HCT116 (cell line): ENCODE measurements at places on chromosomes 16 and 17. TPM values are rescaled to one million over a fixed set of nuclear protein-coding genes. Genes with fewer than 3 reads are reported as not detected.

GRCh38 chr17:13346081-13346533, 255.6 kb downstream of the HS3ST3A1 start:
- H3K4me3 ChIP-seq, result no peak overlapping the region
- no peaks in the 10 kb centered on the region for H3K36me3 ChIP-seq
- no peaks in the 10 kb centered on the region for H3K27me3 ChIP-seq
- H3K27ac ChIP-seq, result peak overlapping the region; percentile 67; the same call in 1 of the 2 replicates
- DNase-seq, result no peak

DNA sequence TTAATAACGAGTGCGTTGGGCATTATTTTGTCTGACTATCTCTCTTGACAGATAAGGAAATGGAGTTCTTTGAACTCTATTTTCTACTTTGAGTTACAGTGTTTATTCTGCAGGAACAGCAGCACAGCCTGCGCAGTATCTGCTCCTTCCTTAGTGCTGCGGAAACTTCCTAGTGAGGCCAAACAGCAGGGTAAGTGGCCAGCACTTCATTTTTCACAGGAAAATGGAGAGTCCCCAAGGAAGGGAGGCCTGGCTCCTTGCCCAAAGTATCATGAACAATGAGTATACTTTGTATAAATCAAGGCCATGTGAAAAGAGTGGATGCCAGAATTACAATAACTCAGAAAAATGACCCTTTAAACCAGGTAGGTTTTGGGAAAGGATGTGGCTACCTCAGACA, 140.6 kb downstream of the VPS53 start:
- no peak for DNase-seq
- no peaks in the 10 kb centered on the region for H3K36me3 ChIP-seq
- H3K4me1 ChIP-seq, result no peaks in the 10 kb centered on the region
- no peak overlapping the region for H3K27ac ChIP-seq

DNA sequence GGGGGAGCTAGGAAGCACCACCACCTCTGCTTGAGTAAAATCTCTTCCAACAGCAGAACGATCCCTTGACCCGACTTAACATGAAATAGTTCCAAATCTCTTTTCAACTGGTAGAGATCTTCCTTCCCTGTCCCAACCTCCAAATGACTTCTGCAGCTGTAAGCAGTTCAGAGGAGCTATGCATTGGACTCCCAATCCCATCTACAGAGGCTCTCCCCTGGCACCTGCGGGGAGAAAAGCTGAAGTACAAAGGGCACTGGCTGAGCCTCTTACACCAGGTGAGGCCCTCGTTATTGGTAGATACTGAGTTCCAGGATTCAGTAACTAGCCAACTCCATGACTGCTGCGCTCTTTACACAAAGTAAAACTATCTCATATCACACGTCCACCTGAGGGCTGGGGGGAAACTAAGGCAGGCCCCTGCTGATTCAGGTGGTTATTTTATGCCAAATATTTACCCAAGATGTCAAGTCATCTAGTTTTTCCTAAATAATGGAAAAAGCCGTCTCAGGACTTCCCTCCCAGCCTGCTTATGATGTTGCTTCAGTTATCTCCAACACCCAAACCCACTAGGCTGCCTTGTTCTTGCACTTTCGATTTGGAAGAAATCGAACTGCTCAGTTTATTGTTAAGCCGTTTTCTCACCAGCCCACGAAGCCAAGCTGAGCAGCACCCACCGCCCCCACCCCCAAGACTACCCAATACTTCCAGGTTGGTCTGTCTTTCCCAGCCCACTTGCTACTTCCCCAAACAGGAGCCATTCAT, 3.2 kb downstream of the ACTG1 start:
- H3K4me3 ChIP-seq, result peak overlapping the region; percentile 96
- no peak for DNase-seq
- peaks cover 48% of the 10 kb centered on the region for H3K4me1 ChIP-seq
- H3K36me3 ChIP-seq, result peaks cover 19% of the 10 kb centered on the region
- peak overlapping the region; percentile 15; the same call in 1 of the 2 replicates for H3K27ac ChIP-seq
- no peaks in the 10 kb centered on the region for H3K27me3 ChIP-seq

- H3K4me1 ChIP-seq, result peaks cover 100% of the 10 kb centered on the region
- no peak overlapping the region for H3K4me3 ChIP-seq
- H3K36me3 ChIP-seq, result peaks cover 2% of the 10 kb centered on the region; the same call in 1 of the 2 replicates
- peak overlapping the region; percentile 68 for H3K27ac ChIP-seq
- no peaks in the 10 kb centered on the region for H3K27me3 ChIP-seq
Observed at GRCh38 chr17:57876866-57877237, 27.0 kb upstream of the MRPS23 start.

- DNase-seq, result no peak
- H3K4me1 ChIP-seq, result no peaks in the 10 kb centered on the region
- H3K36me3 ChIP-seq, result no peaks in the 10 kb centered on the region
- no peak overlapping the region for H3K4me3 ChIP-seq
- no peak overlapping the region for H3K27ac ChIP-seq
- no peaks in the 10 kb centered on the region for H3K27me3 ChIP-seq
Observed at GRCh38 chr16:10282367-10282766, 100.1 kb upstream of the GRIN2A start.

DNA sequence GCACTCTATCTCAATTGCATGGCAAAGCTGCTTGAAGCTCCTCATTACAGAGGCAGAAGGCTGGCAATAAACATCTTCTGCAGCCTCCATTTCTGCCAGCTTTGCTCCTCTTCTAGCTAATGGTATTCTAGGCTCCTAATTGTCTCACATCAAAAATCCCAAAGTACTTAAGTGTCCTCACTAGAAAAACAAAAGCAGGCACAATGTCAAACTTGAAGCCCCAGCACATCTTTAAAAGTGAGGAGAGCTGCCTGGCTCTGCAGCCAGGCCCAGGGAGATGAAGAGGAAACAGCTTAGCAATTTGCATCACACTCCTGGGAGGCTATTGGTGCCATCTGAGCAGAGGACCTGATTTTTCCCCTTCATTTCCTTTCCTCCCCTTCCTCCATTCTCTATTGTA, 197.1 kb downstream of the KCNJ2 start:
- no peaks in the 10 kb centered on the region for H3K4me1 ChIP-seq
- no peak overlapping the region for H3K4me3 ChIP-seq
- no peak for DNase-seq

DNA sequence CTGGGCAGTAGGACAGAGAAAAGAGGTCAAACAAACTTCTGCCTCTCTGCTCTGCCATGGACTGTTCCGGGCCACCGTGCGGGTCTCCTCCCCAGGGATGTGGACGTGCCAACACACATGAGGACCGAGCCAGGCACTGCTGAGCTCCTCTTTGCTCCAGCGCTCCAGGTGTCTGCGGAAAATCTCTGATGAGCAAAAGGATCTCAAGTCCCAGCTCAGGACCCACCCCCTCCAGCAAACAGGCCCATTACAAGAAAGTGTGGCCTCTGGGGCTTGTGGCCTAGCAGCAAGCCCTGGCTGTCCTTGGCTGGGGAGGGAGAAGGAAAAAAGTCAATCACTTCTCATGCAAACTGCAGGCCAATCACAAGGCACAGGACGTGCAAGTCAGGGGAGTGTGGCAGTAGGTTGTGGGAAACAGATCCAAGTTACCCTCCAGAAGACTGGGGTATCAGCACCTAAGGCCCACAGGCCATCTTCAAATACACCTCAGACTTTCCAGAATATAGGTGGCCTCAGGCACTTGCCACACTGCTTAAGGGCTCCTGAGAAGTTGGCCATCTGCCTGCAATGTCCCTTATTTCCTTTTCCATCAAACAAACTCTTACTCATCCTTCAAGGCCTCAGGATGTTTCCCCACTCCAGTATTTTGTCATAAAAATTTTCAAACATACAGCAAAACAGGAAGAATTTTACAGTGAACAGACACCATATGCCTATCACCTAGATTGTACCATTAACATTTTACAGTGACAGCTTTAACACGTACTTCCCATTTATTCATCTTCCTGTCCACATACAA, 36.0 kb upstream of the SREBF1 start:
- no peak overlapping the region for H3K27ac ChIP-seq
- H3K4me1 ChIP-seq, result no peaks in the 10 kb centered on the region
- H3K27me3 ChIP-seq, result no peaks in the 10 kb centered on the region
- H3K36me3 ChIP-seq, result 0 out of 2 replicates have a peak, but pooled peaks cover 2% of the 10 kb centered on the region
- DNase-seq, result no peak
- no peak overlapping the region for H3K4me3 ChIP-seq

- H3K4me3 ChIP-seq, result no peak overlapping the region
- no peak overlapping the region for H3K27ac ChIP-seq
- no peak for DNase-seq
Observed at GRCh38 chr17:38896346-38896954, 26.6 kb downstream of the LASP1 start.

- no peaks in the 10 kb centered on the region for H3K4me1 ChIP-seq
- H3K4me3 ChIP-seq, result no peak overlapping the region
- no peak overlapping the region for H3K27ac ChIP-seq
- no peak for DNase-seq
Observed at GRCh38 chr16:48912360-48912759, 302.4 kb upstream of the N4BP1 start.

- no peaks in the 10 kb centered on the region for H3K4me1 ChIP-seq
- DNase-seq, result peak; percentile 84
- no peaks in the 10 kb centered on the region for H3K27me3 ChIP-seq
- peak overlapping the region; percentile 71 for H3K4me3 ChIP-seq
- peak overlapping the region; percentile 71 for H3K27ac ChIP-seq
Observed at GRCh38 chr17:51371732-51372151, 111.4 kb downstream of the UTP18 start.

- H3K27ac ChIP-seq, result no peak overlapping the region
- no peak for DNase-seq
- H3K36me3 ChIP-seq, result 0 out of 2 replicates have a peak, but pooled peaks cover 4% of the 10 kb centered on the region
- H3K27me3 ChIP-seq, result no peaks in the 10 kb centered on the region
Observed at GRCh38 chr17:80940171-80941123, 51.2 kb upstream of the CHMP6 start.

GRCh38 chr16:80804056-80804525, 307 bp downstream of the CDYL2 start:
- H3K36me3 ChIP-seq, result no peaks in the 10 kb centered on the region
- H3K4me1 ChIP-seq, result no peaks in the 10 kb centered on the region
- no peak overlapping the region for H3K27ac ChIP-seq
- H3K4me3 ChIP-seq, result no peak overlapping the region
- no peak for DNase-seq

DNA sequence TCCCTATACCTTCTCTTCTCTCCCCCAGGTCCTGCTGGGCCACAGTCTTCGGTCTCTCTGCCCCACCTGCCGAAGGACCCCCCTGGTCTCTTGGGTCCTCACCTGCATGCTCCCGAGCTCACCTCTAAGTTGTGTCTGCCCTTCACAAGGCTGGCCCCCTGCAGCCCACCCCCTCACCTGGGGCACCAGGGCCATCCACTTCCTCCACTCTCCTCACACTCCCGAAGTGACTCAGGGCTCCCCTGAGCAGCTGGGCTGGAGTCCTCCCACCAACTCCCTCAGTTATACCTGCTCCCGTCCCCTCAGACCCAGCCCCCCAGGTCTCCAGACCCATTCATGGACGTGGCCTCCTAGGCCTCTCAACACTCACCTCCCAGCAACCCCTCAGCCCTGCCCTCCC, 822.0 kb downstream of the KCNJ18 start:
- no peak overlapping the region for H3K4me3 ChIP-seq
- no peak overlapping the region for H3K27ac ChIP-seq
- H3K4me1 ChIP-seq, result no peaks in the 10 kb centered on the region
- no peaks in the 10 kb centered on the region for H3K27me3 ChIP-seq
- DNase-seq, result no peak
- no peaks in the 10 kb centered on the region for H3K36me3 ChIP-seq

GRCh38 chr16:867421-868385, 67.2 kb upstream of the GNG13 start:
- no peak overlapping the region for H3K27ac ChIP-seq
- H3K4me3 ChIP-seq, result no peak overlapping the region
- no peaks in the 10 kb centered on the region for H3K36me3 ChIP-seq

DNA sequence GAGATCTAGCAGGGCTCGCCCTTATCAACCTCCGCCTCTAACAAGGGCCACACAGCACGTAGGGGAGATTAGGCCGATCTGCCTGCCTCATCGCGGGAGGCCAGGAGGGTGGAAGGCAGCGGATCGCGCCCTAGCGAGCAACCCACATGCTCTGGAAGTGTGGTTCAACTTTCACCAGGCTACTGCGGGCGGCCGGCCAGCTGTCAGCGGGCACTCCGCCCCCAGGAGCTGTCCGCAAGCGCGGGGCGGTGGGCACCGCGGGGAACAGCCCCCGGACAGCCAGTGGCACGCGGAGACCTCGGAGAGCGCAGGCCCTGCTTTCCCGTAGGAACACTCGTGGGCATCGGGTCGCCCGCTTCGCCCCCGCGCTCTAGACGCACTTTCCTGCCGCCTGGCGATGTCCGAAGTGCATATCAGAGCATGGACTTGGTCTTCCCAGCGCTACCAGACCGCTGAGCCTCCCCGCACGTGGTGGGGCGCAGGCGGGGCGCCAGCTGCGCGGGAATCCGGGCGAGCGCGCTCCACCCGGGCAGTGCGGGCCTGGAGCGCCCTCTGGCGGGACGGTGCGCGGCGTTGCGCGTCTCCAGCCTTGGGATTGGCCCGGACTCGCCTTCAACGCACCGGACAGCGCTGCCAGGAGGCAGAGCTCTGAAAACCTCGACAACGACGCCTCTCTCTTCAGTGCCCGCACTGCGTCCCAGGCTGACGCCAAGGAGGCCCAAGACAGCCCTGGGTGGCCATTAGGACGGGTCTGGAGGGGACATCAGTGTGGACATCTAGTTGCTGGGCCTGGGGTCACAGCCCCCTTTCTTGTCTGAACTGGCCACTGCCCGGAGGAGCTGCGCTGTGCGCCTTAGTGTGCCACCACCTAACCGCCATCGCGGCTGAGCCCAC, 3.6 kb upstream of the ZNHIT3 start:
- no peak overlapping the region for H3K4me3 ChIP-seq
- peak; percentile 66 for DNase-seq
- no peaks in the 10 kb centered on the region for H3K36me3 ChIP-seq
- peaks cover 5% of the 10 kb centered on the region; the same call in 1 of the 2 replicates for H3K27me3 ChIP-seq
- H3K27ac ChIP-seq, result no peak overlapping the region

FAM171A2 gene
- 18.0 TPM for total RNA-seq

SLC38A8 gene
- not detected for total RNA-seq

SEPTIN1 gene
- 3.4 TPM for total RNA-seq
